ENCODE measurements at places on chromosomes 7 and 10. TPM values are rescaled to one million over a fixed set of nuclear protein-coding genes. Genes with fewer than 3 reads are reported as not detected.

DNA sequence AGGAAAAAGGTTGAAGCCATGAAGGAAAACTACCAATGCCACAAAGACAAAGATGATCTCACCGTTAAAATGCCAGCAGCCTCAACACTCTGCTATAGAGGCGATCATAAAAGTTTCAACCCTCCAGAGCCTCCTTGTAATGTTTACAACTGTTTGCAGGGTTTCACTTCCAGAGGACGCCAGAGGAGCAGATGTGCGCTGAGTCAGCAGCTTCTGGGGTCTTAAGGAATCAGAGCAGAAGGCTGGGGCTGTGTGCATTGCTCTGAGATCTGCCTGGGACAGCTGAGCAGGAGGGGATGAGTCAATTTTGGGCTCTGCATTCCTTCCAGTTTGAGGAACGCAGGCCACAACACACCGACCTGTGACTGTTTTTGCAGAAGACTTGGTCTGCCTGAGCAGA is 98.3 kb downstream of the TMEM130 start:
- H3K27ac ChIP-seq = no peak overlapping the region
- no peaks in the 10 kb centered on the region for H3K36me3 ChIP-seq
- no peaks in the 10 kb centered on the region for H3K27me3 ChIP-seq
- peak; percentile 22 for DNase-seq

BMPER gene
- total RNA-seq = 8.2 TPM

DNA sequence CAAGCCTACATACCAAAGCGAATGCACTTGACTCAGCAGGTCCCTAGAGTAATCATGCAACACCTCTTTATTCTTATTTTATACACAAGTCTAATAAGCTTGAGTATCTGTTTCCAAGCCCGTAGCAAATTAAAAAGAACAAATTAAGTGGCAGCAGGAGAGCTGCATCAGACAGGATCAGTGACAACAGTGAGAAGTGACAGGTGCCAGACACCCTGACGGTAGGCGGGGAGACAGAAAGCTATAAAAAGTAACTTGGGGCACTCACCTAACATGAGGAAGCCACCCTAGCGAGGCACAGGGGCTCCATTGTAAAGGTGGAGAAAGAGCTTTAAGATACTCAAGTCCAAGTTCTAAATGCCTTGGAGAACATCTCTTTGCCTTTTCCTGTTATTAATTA is 174.2 kb downstream of the PLXNA4 start:
- H3K4me1 ChIP-seq = no peaks in the 10 kb centered on the region
- DNase-seq = no peak
- H3K27me3 ChIP-seq = no peaks in the 10 kb centered on the region

DNA sequence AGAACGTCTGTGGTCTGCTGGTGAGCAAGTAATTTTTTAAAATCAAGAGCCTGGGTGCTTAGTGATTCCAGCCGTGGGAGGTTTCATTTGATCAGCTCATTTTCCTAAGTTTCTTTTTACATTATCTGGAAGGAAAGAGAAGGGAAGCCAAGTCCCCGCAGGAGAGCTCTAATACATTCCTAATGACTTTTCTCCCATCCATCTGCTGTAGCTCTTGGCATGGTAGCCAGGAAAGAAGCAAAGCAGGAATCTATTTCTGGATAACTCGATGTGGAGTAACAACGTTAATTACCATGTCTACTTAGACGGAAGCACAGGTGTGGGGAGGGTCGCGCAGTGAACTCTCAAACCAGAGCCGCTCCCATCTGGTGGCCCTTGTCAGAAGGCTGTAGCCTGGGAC is 121.9 kb downstream of the PAXIP1 start:
- no peaks in the 10 kb centered on the region for H3K4me1 ChIP-seq
- peaks cover 7% of the 10 kb centered on the region for H3K27me3 ChIP-seq
- no peaks in the 10 kb centered on the region for H3K36me3 ChIP-seq

GRCh38 chr7:8146788-8147413 is 115.1 kb downstream of the ICA1 start:
- no peaks in the 10 kb centered on the region for H3K36me3 ChIP-seq
- H3K27ac ChIP-seq = peak overlapping the region; percentile 13
- peak; percentile 32 for DNase-seq
- no peak overlapping the region for H3K4me3 ChIP-seq
- no peaks in the 10 kb centered on the region for H3K27me3 ChIP-seq
- H3K4me1 ChIP-seq = peaks cover 51% of the 10 kb centered on the region

GRCh38 chr10:19767876-19768275 is 48.4 kb upstream of the PLXDC2 start:
- H3K4me3 ChIP-seq = no peak overlapping the region
- no peak for DNase-seq
- no peak overlapping the region for H3K27ac ChIP-seq
- no peaks in the 10 kb centered on the region for H3K4me1 ChIP-seq
- H3K27me3 ChIP-seq = no peaks in the 10 kb centered on the region

Measured in A673 (cell line).